Activated CD4-positive, alpha-beta memory T cell treated with anti-CD3 and anti-CD28 coated beads, Interleukin-2, amount 10 ng/mL, durations not matched to agents 7 days and 5 days (primary cell): ENCODE measurements at places on chromosomes 1 and 21. TPM values are rescaled to one million over a fixed set of nuclear protein-coding genes. Genes with fewer than 3 reads are reported as not detected.

- no peaks in the 10 kb centered on the region for H3K27me3 ChIP-seq
- H3K36me3 ChIP-seq: no peaks in the 10 kb centered on the region
- H3K27ac ChIP-seq: no peak overlapping the region
- DNase-seq: no peak
- no peaks in the 10 kb centered on the region for H3K4me1 ChIP-seq
These were observed 1244.1 kb upstream of the ADGRL4 start for GRCh38 chr1:80250573-80251168.

Gene S100A14
- total RNA-seq: not detected

GRCh38 chr1:115665319-115666096 lies 23.7 kb downstream of the VANGL1 start:
- peaks cover 70% of the 10 kb centered on the region for H3K36me3 ChIP-seq
- H3K4me1 ChIP-seq: peaks cover 10% of the 10 kb centered on the region
- DNase-seq: no peak
- no peak overlapping the region for H3K4me3 ChIP-seq
- H3K27ac ChIP-seq: no peak overlapping the region
- no peaks in the 10 kb centered on the region for H3K27me3 ChIP-seq

Gene USP21
- 32.5 TPM for total RNA-seq

- peaks cover 30% of the 10 kb centered on the region for H3K4me1 ChIP-seq
- peaks cover 21% of the 10 kb centered on the region for H3K36me3 ChIP-seq
- no peak for DNase-seq
- no peak overlapping the region for H3K4me3 ChIP-seq
These were observed 46.3 kb downstream of the DOP1B start for GRCh38 chr21:36202726-36203602.

Gene RASAL2
- not detected for total RNA-seq

- no peak overlapping the region for H3K4me3 ChIP-seq
- H3K36me3 ChIP-seq: peaks cover 4% of the 10 kb centered on the region
- H3K27me3 ChIP-seq: peaks cover 48% of the 10 kb centered on the region
- no peak overlapping the region for H3K27ac ChIP-seq
- peaks cover 3% of the 10 kb centered on the region for H3K4me1 ChIP-seq
These were observed 2.0 kb downstream of the MTARC2 start for GRCh38 chr1:220750131-220750515.
